Left cardiac atrium (tissue), 4 donors: ENCODE measurements at places on chromosomes 6 and 20. TPM values are rescaled to one million over a fixed set of nuclear protein-coding genes. Genes with fewer than 3 reads are reported as not detected.
A peak's percentile ranks its signal among the peaks of the same experiment; 100 is the strongest.

- peak; percentile 72 for DNase-seq
Measured at GRCh38 chr6:166275714-166276166, 32.5 kb downstream of the PRR18 start.

DNA sequence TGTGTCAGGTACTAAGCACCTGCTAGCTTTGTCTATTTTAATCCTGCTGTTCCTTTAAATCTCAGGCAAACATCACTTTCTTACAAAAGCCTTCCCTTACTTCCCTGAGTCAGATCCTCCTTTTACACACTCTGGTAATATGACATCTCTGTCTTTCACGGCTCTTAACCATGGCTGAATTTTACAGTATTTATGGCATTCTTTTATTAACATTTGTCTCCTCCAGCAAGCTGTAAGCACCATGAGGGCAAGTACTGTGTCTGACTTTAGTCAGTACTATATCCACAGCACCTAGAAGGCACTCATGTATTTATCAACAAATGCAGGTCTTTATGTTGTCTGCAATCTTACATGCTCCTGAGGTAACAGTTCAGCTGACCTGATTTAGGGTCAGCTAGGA lies 33.7 kb upstream of the HBS1L start:
- DNase-seq, result no peak

DNA sequence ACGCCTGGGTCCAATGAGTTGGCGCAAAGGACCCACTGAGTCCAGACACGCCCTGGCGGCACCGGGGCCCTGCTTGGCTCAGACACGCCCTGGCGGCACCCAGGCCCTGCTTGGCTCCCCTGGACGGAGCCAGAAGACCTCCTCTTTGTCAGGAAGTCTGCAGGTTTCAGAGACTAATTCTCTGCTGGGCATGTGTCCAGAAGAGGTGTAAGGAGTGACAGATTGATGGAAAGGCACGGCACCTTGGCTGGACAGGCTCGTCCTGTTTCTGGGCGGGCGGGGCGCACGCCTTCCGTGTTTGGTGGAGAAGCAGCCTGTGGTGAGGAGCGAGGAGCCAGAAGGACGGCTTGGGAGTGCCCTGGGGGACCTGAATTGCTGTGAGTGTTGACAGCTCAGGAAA lies 23.1 kb upstream of the DACT2 start:
- no peak for DNase-seq

DNA sequence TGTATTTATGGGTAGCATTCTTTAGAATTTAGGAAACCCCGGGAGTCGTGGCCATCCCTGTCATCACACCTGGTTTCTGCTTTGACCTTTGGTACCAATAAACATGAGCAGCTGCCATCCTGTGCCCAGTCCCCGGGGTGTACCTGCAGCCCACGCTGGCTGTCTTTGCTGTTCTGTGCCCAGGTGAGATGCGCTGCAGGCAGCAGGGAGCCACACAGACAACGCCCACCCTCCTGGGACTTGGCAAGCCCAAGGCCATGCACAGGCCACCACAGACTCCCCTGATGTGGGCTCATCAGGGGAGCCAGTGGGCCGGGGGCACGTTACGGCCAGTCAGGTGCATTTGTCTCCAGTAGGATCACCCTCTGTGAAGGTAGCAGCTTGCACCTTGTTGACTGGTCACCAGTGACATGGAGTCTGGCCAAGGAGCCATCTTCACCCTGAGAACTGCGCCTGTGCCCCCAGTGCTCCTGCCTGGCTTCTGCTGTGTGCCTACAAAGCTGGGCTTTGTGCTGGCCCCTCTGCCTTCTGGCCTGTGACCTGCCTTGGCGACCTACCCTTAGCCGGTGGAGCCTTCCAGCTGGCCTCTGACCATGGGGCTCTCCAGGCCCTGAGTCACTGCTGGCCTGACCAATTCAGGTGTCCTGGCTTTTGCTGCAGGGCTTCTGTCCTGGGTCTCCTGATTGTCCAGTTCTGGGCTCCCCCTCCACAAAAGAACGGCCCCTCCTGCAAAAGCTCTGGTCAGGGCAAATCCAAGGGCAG lies 14.2 kb upstream of the UNC93A start:
- DNase-seq, result no peak

Gene SLC52A3
- 3.6 TPM for total RNA-seq

Gene GGTLC1
- total RNA-seq, result not detected

Gene SLC17A2
- not detected for total RNA-seq

Gene POU3F2
- 0.03 TPM for total RNA-seq

Gene STK35
- 13.2 TPM for total RNA-seq
